Kidney (tissue), 22 donors: ENCODE measurements at places on chromosomes 4 and X. TPM values are rescaled to one million over a fixed set of nuclear protein-coding genes. Genes with fewer than 3 reads are reported as not detected.

DNA sequence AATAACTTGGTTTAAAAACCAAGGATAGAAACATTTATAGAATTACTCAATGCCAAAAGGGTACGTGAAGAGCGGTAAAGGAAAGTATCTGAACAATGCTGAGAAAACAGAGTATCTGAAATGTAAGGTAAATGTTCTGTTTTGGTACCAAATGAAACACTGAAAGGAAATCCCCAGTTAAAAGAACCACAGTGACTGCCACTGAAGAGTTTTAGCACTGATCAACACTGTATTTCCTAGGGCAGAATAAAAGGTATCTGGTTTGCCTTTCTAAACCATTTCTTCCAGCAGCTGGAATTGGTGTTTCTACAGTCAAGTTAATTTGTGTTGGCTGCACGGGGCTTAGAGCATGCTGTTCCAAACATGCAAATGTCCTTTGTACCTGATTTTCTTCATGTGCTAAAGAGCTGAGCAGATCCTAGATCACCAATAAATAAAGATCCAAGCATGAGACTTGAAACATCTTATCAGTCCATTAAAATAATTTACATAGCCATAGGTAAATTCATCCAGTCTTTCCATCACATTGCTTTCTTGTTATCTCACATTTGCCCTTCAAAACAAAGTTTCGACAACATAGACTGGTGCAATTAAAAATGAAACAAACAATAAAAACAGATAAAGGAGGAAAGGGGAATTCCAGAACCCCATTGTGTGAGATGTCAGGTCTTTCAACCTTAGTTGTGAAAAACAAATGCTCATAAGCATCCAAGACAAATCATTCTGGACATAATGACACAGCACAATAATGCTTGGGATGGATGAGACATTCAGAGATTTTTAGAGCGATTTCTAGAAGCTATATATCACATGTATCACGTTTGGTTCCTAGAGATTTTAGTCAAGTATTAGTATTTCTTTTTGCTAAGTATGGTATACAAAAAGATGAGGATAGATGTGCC lies 38.6 kb downstream of the MFAP3L start:
- no peak for DNase-seq
- no peak overlapping the region for H3K27ac ChIP-seq
- H3K36me3 ChIP-seq = no peaks in the 10 kb centered on the region

- no peaks in the 10 kb centered on the region for H3K36me3 ChIP-seq
- no peak overlapping the region for H3K4me3 ChIP-seq
- H3K4me1 ChIP-seq = no peaks in the 10 kb centered on the region
- no peaks in the 10 kb centered on the region for H3K27me3 ChIP-seq
- no peak for DNase-seq
- H3K27ac ChIP-seq = no peak overlapping the region
These were observed 137.3 kb downstream of the TMEM144 start for GRCh38 chr4:158347556-158347955.

DNA sequence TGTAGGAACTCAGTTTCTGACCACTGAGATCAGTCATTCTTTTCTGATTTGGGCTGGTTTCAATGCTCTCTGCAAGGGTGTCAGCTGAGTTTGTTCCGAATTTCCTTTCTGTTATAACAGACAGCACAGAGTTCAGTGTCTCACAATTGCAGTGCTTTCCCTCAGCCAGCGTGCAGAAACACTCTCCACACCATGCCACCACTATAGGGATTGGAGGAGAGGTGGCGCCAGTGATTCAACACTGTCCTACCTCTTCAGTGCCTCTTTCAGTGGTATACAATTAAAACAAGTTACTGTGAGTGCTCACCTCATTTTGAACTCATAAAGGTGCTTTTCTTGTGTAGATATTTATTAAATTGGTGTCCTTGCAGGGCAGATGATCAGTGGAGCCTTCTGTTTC lies 413.2 kb upstream of the CXorf51B start:
- H3K36me3 ChIP-seq = no peaks in the 10 kb centered on the region
- H3K4me3 ChIP-seq = no peak overlapping the region
- H3K27ac ChIP-seq = no peak overlapping the region
- H3K4me1 ChIP-seq = no peaks in the 10 kb centered on the region
- no peaks in the 10 kb centered on the region for H3K27me3 ChIP-seq

DNA sequence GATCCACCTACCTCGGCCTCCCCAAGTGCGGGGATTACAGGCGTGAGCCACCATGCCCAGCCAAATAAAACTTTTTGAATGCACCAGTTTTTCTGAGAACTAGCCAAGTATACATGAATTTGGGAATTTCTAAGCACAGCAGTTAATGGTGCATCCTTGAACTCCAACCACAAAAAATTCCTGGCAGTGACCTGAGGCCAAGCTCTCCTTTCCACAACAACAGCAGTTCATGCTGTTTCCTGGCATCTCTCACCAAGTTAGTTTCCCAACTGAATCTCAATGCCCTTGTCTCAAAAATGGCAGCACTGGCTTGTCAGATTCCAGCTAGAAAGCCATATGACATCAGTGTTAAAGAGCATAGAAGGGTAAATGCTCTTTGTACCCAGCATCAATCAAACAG lies 15.9 kb upstream of the XKRX start:
- DNase-seq = no peak
- H3K4me3 ChIP-seq = no peak overlapping the region
- no peak overlapping the region for H3K27ac ChIP-seq
- no peaks in the 10 kb centered on the region for H3K36me3 ChIP-seq

DNA sequence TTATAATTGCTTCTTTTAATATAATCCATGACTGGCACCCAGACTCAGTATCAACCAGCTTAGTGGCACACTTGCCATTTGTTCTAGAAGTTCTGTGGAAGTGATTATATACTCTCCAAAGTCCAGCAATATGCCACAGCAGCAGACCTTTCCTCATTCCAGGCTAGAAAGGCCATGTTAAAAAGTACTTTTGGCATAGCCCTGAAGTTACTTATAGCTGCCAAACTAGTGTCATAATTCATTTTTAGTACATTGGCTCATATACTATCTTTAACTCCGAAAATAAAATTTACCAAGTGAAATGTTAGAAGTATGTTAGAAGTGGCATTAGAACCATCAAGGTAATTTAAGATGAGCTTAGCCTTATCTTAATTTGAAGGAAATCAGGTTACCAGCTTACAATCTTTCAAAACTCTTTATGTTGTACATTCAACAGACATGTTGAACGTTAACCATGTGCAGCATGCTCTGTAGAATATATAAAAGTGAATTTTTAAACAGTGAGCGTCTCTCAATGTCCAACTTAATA lies 714.2 kb upstream of the LCORL start:
- H3K36me3 ChIP-seq = no peaks in the 10 kb centered on the region
- no peaks in the 10 kb centered on the region for H3K4me1 ChIP-seq
- no peaks in the 10 kb centered on the region for H3K27me3 ChIP-seq
- DNase-seq = no peak
- no peak overlapping the region for H3K27ac ChIP-seq

The ZNF674 gene
- total RNA-seq = 6.3 TPM

GRCh38 chr4:21470535-21470934 lies 478.0 kb downstream of the KCNIP4 start:
- no peak overlapping the region for H3K27ac ChIP-seq
- no peaks in the 10 kb centered on the region for H3K36me3 ChIP-seq
- no peak for DNase-seq
- H3K27me3 ChIP-seq = no peaks in the 10 kb centered on the region
- no peaks in the 10 kb centered on the region for H3K4me1 ChIP-seq

DNA sequence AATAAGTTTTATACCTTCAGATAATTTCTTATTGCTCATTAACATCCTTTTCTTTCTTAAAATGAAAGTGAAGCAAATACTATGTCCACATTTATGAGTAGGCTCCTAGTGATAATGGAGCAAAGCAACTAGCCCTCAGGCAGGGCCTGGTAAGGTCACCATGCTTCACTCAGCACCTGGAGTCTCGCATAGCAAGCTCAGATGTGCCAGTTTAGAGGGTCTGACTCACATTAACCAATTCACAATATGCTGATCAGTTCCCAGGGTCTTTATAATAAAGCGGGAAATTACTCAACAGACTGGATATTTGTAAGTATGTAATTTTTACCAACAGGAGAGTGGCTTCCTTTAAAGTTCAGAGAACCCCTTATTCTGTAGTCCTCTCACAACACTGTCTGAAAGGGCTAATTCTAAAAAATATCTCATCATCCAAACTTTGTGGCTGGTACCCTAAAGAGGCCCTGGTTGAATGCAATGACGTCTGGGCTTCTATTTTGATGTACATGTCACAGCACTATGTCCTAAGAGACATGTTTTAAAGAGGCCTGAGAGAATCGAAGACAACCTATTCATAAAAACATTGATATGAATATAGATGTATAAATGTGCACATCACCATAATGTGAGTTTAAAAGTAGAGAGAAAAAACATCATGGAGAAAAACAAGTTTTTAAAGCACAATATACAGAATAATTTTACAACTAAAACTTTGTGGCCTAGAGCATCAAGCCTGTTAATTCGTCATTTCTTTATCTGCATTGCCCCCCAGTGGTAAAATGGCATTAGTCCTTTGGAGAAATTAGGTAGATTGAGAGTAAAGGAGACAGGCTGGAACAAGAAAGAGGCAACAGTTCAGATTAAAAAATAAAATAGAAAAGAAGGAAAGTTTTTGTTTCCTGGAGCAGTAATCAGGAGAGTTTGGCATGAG lies 44.3 kb downstream of the IL21 start:
- H3K27me3 ChIP-seq = no peaks in the 10 kb centered on the region
- H3K4me3 ChIP-seq = no peak overlapping the region
- H3K4me1 ChIP-seq = no peaks in the 10 kb centered on the region
- no peak overlapping the region for H3K27ac ChIP-seq
- DNase-seq = no peak

The ANXA10 gene
- total RNA-seq = not detected

GRCh38 chrX:103640401-103641155 lies 11.8 kb downstream of the TCEAL1 start:
- no peaks in the 10 kb centered on the region for H3K4me1 ChIP-seq
- no peaks in the 10 kb centered on the region for H3K36me3 ChIP-seq
- no peak overlapping the region for H3K4me3 ChIP-seq
- no peak for DNase-seq
- no peak overlapping the region for H3K27ac ChIP-seq
- no peaks in the 10 kb centered on the region for H3K27me3 ChIP-seq

The CT45A3 gene
- total RNA-seq = not detected

The CXorf58 gene
- not detected for total RNA-seq

DNA sequence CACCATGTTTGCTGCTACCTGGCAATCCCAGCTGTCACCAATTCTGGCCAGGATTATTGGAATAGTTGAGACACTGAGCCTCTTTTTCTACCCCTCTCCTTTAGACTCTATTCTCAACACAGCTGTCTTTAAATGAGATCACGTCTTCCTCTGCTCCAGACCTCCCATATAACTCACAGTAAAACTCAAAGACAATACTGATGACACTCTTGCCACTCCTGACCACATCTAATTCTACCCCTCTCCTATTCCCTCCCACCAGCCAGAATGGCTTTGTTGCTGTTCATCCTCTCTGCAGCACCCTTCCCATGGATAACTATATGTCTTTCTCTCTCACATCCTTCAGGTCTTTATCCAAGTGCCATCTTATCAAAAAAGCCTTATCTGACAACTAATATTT lies 188.6 kb upstream of the IL15 start:
- no peaks in the 10 kb centered on the region for H3K27me3 ChIP-seq
- DNase-seq = no peak
- no peak overlapping the region for H3K4me3 ChIP-seq
- H3K4me1 ChIP-seq = no peaks in the 10 kb centered on the region
- H3K36me3 ChIP-seq = no peaks in the 10 kb centered on the region
- H3K27ac ChIP-seq = no peak overlapping the region

- no peaks in the 10 kb centered on the region for H3K36me3 ChIP-seq
- H3K4me3 ChIP-seq = no peak overlapping the region
- H3K27ac ChIP-seq = no peak overlapping the region
- DNase-seq = no peak
These were observed 52.8 kb downstream of the PDLIM5 start for GRCh38 chr4:94504545-94504944.

- no peak overlapping the region for H3K27ac ChIP-seq
- H3K27me3 ChIP-seq = no peaks in the 10 kb centered on the region
- no peaks in the 10 kb centered on the region for H3K36me3 ChIP-seq
- no peak for DNase-seq
- H3K4me1 ChIP-seq = peaks cover 14% of the 10 kb centered on the region
These were observed 161.5 kb downstream of the SOWAHB start for GRCh38 chr4:76736414-76736813.

The EBP gene
- 33.8 TPM for total RNA-seq

- no peaks in the 10 kb centered on the region for H3K27me3 ChIP-seq
- no peaks in the 10 kb centered on the region for H3K4me1 ChIP-seq
- H3K4me3 ChIP-seq = no peak overlapping the region
- no peaks in the 10 kb centered on the region for H3K36me3 ChIP-seq
- DNase-seq = no peak
- no peak overlapping the region for H3K27ac ChIP-seq
These were observed 91.6 kb upstream of the NUDT6 start for GRCh38 chr4:123014038-123014437.

- no peak for DNase-seq
- H3K27ac ChIP-seq = no peak overlapping the region
- H3K4me3 ChIP-seq = no peak overlapping the region
- H3K4me1 ChIP-seq = no peaks in the 10 kb centered on the region
These were observed 43.6 kb upstream of the FTHL17 start for GRCh38 chrX:31115398-31115797.

GRCh38 chr4:183576701-183577404 lies 72.0 kb downstream of the ING2 start:
- no peaks in the 10 kb centered on the region for H3K27me3 ChIP-seq
- no peaks in the 10 kb centered on the region for H3K36me3 ChIP-seq
- no peak overlapping the region for H3K4me3 ChIP-seq
- no peaks in the 10 kb centered on the region for H3K4me1 ChIP-seq

- no peak overlapping the region for H3K27ac ChIP-seq
- no peaks in the 10 kb centered on the region for H3K36me3 ChIP-seq
- H3K27me3 ChIP-seq = no peaks in the 10 kb centered on the region
- no peak overlapping the region for H3K4me3 ChIP-seq
These were observed 80.1 kb downstream of the HDAC8 start for GRCh38 chrX:72492499-72492898.

DNA sequence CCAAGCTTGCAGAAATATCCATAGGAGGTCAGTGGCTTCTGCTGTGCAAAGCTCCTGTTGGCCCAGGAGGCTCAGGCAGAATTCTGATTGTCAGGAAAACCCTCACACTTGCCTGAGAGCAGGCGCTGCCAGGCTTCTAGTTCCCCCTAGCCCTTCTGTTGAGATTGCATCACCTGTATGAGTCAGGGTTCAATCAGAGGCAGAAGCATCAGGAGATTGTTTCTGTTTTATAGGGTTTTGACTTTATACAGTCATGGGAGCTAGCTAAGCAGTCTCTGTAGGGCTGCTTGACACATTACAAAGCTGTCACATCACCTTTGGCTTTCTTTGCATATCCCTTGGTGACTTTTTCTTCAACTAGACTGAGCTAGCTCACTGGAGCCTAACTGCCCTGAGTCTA lies 27.8 kb downstream of the DIPK2B start:
- no peaks in the 10 kb centered on the region for H3K36me3 ChIP-seq
- no peak overlapping the region for H3K27ac ChIP-seq
- H3K4me1 ChIP-seq = no peaks in the 10 kb centered on the region

DNA sequence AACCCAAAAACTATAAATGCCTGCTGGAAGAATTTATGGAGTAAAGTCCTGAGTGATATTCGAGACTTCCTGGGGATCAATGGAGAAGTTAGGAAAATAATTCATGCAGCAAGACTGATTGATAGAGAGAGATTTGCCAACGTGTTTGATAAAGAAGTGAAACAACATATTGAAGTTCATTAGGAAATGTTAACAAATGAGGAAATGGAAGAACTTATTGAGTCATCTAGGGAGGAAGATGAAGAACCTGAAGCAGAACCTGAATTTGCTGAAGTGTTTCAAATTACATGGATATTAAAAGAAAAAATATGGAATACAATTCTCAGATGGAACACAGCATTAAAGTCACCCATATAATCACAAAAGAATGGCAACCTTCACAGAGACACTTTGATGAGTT lies 39.0 kb downstream of the DDX60 start:
- H3K4me3 ChIP-seq = no peak overlapping the region
- H3K36me3 ChIP-seq = no peaks in the 10 kb centered on the region
- H3K4me1 ChIP-seq = no peaks in the 10 kb centered on the region
- no peak for DNase-seq
- H3K27ac ChIP-seq = no peak overlapping the region
